ENCODE measurements at places on chromosomes 5 and 9.

DNA sequence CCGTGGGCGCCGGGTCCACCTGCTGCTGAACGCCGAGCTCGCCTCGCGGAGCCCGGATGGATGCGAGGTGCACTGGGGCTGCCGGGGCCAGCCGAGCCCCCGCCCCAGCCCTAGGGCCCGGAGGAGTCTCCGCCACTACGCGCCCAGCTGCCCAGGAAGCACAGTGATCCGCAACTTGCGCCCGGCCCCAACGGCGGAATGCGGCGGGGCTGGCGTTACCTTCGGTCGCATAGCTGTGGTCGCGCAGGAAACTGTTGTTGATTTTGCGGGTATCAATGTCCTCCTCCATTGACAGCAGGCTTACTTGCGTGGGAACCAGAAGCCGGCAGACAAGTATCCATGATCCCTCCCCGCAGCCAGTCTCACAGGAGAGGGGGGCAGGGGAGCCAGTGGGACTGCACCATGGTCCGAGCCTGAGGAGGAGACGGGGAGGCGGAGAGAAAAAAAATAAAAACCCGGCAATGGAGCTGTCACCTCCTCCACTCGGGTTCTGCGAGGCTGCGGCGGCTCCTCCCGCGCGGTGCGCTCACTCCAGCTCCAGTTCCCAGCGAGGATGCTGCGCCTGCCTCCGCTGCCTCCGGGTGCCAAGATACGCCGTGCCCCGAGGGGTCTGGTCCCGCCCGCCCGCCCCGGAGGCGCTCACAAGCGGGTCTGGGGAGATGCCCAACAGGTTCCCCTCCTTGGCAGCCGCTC is 628 bp downstream of the PPP2R2B start:
- DNase-seq: peak; percentile 47

DNA sequence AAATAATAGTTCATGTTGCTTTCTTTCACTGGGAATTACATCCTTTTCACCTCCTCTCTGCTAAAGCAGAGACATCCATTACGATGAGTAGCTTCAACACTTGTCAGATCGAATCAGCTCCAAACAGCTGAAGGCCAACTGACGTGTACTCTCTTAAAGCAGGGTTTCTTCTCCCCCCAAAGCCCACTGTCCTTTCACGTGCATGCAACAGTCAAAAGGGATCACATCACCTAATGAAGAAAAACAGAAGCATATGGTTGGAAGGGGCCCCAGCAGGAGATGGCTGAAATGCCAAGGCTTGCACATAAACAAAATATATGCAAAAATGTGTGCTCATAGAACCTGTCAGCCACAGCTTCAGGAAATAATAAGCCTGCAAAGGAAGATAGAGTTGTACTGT is 421.6 kb downstream of the ANXA1 start:
- no peak for DNase-seq

DNA sequence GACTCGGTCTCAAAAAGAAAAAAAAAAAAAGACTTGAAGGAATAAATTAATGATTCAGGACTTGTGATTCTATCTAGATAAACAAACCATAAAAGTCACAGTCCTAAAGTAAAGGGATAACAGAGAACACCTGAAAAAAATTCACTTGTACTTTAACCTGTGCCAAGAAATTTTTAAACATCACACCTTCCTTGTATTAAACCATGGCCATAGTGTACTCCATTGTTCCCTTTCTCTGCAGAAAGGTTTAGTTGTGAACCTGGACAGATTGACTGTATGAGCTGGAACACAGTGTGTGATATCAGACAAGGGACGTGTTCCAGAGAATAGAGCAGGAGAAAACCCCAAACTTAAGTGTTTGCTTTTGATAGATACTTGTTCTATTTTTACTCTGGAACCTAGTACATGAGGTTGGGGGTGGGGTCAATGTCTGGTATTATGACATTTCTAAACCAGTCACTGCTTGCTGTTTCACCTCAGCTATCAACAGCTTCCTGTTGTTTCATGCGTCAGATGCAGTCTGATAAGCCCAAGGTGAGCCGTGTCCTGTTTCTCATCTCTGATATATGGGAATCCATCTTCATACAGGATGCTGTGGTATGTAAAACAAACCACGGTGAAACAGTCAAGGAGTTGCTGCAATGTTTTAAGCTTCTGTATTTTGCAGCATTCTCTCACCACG is 62.5 kb upstream of the ITGA1 start:
- peak; percentile 34 for DNase-seq

GRCh38 chr5:138212828-138213160 is 329 bp downstream of the CDC23 start:
- DNase-seq: no peak

GRCh38 chr5:50697739-50698138 is 31.3 kb downstream of the PARP8 start:
- DNase-seq: no peak

- DNase-seq: no peak
Measured at GRCh38 chr9:123408313-123409262, 52.6 kb downstream of the CRB2 start.

DNA sequence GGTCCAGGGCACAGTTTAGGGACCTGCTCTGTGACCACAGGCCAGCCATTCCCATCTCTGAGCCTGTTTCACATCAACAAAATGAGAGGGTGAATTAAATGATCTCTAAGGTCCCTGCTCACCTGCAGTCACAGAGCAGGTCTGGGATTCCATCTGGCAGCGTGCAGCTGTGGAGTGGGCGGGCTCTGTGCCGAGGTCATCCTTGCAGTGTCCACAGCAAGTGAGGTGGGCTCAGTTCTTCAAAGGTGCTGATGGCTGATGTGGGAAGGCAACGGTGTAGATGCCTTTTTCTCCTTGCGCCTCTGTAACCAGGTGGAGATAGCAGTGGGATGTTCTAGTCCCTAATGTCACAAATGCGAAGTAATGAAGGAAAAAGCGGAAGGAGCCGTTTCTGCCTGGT is 11.9 kb downstream of the OR2V1 start:
- no peak for DNase-seq

GRCh38 chr9:12095931-12096330 is 597.3 kb upstream of the TYRP1 start:
- DNase-seq: no peak

GRCh38 chr5:128304791-128305190 is 221.2 kb downstream of the SLC12A2 start:
- DNase-seq: no peak

DNA sequence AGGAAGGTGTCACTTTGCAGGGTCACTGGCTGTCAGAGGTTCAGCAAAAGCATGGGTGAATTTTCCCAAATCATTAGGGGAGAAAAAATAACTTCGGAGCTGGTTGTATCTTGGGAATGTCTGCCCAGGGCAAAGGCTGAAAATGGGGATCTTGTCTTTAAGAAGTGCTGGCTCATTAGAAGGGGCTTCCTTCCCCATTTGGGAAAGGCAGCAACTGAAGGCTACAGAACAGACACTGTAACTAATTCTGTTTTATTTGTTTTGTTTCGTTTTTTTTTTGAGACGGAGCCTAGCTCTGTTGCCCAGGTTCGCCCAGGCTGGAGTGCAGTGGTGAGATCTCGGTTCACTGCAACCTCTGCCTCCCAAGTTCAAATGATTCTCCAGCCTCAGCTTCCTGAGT is 70.3 kb upstream of the PCA3 start:
- DNase-seq: no peak

DNA sequence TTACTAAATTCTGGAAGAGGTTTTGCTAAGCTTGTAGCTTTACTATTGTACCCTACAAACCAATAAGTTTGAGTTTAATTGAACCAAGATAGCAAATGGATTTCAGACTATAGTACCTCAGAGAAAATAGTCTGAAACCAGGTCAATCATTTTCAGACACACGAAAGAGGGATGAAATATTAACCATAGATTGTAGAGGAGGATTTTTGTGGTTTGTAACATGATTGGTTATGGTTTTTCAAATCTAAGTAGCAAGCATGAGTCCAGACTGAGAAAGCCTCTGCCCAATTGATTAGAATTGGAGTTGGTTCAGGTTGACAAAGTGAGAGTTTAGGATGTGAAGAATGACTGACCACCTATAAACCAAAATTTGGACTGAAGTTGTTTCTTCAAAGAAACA is 562.7 kb upstream of the DMAC1 start:
- no peak for DNase-seq

DNA sequence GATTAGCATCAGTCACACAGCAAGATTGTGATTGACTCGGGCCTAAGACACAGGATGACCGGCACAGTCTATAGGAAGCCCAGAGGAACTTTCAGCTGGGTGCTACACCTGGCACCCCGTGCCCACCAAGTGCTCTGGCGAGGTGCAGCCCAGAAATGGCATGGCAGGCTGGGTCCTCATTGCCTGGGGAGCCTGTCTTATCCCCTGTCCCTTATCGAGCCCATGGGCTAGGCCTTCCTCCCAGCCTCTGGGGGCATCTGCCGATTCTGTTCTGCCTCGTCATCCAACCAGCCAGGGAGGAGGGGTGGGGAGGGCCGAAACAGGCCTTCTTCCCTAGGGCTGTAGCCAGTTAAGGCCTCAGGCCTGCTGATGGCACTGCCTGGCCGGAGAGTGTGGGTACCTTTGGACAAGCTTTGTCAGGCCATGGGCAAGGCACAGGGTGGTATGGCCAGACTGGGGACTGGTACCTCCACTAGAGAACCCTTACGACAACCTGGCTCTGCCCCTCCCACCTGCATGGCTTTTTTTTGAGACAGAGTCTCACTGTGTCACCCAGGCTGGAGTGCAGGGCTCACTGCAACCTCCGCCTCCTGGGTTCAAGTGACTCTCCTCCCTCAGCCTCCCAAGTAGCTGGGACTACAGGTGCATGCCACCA is 1.6 kb downstream of the GRK6 start:
- DNase-seq: peak; percentile 77

GRCh38 chr5:126070481-126070880 is 352.7 kb upstream of the GRAMD2B start:
- no peak for DNase-seq

GRCh38 chr9:16321461-16322119 is 548.9 kb downstream of the BNC2 start:
- DNase-seq: no peak

GRCh38 chr5:36369219-36369690 is 67.6 kb upstream of the RANBP3L start:
- DNase-seq: no peak

DNA sequence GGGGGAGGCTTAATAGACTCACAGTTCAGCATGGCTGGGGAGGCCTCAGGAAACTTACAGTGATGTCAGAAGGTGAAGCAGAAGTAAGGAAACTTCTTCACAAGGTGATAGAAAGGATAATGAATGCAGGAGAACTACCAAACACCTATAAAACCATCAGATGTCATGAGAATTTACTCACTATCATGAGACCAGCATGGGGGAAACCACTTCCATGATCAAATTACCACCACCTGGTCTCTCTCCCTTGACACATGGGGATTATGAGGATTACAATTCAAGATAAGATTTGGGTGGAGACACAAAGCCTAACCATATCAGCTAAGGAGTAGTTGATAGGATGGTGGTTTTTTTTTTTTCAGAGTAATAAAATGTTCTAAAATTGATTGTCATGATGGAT is 201.8 kb downstream of the CDH12 start:
- no peak for DNase-seq

- DNase-seq: no peak
Measured at GRCh38 chr5:158099571-158100105, 240.7 kb upstream of the CLINT1 start.

GRCh38 chr5:109407913-109408312 is 1.9 kb downstream of the PJA2 start:
- no peak for DNase-seq

GRCh38 chr5:147552897-147553296 is 43.0 kb upstream of the DPYSL3 start:
- no peak for DNase-seq

GRCh38 chr5:38596981-38597380 is 40.5 kb upstream of the LIFR start:
- DNase-seq: no peak

DNA sequence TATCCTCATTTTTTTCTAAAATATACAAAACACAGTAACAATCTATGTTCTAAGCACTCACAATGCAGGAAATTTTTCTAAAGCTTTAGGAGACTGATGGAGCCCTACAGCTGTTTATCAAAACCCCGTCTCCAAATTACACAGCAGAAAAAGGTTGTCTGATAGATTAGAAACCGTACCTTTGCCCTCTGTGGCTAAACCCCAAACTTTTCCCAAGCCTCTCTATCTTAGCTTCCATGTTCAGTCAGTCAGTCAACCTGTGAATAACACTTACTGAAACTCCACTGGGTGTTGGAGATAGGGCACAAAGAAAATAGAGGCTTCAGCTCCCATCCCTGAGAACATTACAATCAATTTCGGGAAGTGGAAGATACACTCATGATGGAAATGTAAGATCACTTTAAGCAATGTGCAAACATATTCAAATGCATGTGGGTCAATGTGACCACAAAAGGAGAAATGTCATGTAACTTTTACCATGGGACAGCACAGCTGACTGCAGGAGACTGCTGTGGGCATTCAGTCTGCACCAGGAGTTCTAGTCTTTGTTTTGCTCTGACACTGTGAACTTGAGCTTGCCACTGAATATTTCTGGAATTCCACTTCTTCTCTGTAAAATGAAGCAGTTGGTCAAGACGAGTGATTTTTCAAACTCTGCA is 279.5 kb upstream of the PIK3R1 start:
- DNase-seq: no peak

- DNase-seq: no peak
Measured at GRCh38 chr5:38104497-38105230, 153.7 kb upstream of the EGFLAM start.

GRCh38 chr5:112983363-112983762 is 6.8 kb downstream of the DCP2 start:
- DNase-seq: no peak

DNA sequence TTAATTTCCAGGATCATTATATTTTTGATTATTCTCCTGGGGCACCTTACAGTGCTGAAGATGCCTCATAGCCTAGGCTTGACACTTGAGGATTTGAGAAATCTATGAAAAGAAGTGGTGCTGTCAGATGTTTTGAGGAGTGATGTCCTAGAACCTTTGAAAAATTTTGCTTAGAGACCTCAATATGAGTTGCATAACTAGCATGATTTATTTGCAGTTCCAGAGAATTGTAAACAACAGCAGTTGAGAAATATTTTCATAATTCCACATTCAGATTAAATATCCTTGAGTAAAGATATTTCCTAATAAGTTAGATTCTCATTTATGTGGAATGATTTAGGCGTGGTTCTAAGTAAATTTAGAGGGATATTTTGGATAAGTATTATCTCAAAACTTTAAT is 225.8 kb downstream of the ADAMTSL1 start:
- no peak for DNase-seq

DNA sequence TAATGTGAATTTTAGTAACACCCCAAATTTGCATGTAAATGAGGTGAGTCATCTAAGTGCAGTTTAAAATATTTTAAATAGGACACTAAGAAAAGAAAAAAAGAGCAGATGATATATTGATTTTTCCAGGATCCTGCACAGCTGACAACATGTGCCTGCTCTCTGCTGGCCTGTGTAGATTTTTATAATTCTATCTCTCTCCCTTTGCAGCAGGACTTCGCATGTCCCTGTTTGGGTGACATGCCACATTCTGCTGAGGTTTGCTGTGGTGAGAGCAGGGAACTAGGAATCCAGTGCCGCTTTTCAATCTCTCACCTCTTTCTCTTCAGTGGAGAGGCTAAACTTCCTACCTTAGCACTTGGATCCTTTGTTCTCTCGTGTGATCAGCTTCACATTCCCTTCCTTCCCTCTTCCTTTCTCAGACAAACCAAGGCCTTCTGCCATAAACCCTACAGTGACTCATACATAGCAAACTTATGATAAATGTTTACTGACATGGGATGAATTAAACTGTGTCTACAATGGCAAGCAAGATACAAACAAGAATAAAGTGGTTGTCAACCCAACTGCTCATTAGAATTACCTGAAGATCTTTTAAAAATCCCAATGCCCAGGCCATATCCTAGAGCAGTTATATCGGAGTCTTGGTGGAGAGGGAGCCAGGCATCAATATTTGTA is 198.8 kb upstream of the EFNA5 start:
- DNase-seq: no peak
